Ammon's horn (tissue), 1 donor: ENCODE measurements at places on chromosomes 3 and 15.

GRCh38 chr3:66075281-66075680 lies 36.6 kb upstream of the MAGI1 start:
- DNase-seq = no peak

DNA sequence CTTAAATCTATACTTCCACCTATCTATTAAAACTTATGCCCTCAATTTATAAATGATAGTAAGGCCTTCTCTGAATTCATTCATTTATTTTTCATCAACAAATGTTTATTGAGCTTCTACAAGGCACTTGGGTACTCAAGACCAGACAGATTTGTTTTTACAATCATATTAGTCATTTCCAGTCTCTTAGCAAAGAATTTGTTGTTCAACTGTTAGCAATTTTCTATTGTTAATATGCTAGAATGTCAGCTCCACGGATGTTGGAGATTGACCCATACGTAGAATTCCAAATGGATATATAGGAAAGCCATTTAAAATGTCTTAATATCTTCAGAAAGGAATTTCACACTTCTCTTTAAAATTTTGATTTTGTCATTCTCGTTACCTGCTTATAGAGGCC lies 36.7 kb downstream of the ZBTB38 start:
- DNase-seq = no peak

DNA sequence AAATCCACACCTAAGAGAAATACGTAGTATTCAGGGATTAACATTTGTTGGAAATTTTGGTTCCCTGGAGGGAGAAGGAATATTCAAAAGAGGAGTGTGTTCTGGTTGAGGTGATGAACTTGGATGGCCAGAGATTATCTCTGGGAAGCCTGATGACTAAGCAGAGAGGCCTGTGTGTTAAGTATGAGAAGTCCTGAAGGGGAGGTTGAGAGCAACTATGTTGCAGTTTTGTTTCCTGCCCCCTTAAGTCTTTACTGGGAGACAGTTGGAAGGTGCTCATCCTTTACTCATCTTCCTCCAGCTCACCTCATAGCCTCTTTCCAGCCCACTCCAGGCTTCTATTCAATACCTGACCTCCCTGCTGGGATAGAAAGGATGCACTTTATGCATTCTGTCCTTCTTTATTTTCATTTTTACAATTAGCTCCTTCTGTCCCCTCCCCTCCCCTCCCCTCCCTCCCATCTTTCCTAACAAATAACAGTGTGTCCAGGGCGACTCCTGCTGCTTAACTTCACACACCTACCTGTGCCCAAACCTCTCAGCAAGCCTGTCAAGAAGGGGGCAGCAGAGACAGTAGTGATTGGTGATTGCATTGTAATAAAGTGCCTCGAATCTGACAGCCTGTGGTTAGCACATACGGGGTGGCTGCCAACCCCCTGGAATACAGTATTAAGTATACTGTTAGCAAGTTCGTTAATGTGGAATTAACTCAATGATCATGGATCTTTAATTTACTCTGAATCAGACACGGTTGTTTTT lies 11.9 kb downstream of the RAP2B start:
- DNase-seq = no peak

GRCh38 chr3:52084954-52085680 lies 28.7 kb upstream of the DUSP7 start:
- no peak for DNase-seq

DNA sequence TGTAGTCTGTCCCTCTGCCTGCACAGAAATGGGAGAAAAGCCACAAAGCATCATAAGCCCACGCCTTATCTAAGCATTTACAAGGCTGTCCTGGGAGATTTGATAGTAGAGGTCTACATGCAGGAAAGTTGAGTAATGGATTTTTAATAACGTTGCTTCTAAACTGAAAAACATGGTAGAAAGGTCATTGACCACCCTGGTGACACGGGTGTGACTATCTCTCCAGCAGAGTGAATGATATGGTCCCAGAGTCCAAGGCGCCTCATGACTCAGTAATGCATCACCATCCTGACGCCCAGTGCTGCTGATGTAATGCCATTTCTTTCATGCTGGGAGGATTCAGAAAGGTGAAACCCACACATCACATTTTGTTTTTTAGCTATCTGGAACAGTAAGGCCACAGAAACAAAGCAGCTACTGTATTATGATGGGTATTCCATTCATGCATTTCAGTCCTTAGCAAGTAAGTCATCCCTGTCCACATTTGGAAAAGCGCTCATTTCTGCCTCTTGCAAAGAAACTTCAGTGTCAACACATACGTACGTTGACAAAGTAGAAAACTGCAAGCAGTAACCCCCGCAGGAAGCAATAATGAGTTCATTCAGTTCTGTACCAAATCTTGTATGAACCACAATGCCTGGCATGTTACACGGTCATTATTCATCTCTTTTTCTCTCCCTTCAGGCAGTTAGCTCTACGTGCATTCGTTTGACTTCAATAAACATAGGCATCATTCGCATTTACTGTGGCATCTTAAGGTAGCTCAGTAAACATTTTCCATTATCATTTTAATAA lies 483.5 kb downstream of the GABRG3 start:
- DNase-seq = no peak

GRCh38 chr3:143812481-143812880 lies 35.8 kb downstream of the SLC9A9 start:
- no peak for DNase-seq

DNA sequence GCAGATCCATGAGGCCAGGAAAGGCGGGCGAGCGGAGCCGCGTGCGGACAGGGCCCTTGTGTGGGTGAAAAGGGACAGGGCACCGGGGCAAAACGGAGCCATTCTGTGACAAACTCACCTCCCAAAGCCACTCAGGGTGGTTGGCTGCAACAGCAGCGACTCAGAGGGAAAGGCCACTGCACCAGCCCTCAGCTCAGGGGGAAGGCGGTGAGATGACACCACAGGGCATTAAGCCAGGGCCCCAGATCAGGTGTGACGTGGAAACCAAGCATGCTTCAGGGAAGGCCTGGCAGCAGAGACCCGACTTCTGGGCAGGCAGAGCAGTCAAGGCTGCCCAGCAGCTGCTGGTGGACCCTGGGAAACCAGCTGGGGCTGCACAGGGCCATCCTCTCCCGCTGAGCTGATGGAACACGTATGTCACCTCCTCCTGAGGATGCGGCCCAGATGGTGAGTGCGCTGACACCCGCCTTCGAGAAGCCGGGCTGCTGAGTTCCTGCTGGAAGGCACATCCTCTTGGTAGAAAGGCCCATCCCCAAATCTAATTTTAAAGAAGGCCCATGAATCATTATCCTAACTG lies 82.3 kb downstream of the CHSY1 start:
- no peak for DNase-seq

DNA sequence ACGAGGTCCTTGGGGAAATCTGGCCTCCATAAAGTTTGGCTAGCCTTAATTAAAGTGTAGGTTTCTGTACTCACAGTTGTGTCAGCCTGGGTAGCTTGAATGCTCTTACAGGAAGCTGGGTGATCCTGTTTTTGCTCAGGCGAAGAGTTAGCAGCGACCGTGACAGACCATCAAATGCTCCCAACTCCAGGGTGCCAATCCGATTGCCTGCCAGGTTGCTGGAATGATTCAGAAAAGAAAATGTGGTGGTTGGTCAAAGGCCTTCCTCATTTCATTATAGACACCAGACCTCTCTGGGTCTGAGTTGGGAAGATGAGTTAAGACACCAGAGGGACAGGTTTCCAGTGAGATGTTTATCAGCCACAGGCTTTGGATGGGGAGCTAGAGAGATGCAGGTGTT lies 86.0 kb downstream of the LRIG1 start:
- DNase-seq = no peak

- peak; percentile 99 for DNase-seq
Observed at GRCh38 chr15:75453703-75454470, 2.4 kb upstream of the SIN3A start.

GRCh38 chr15:90058308-90058707 lies 44.0 kb downstream of the IDH2 start:
- DNase-seq = no peak

GRCh38 chr15:57540211-57540610 lies 51.5 kb upstream of the MYZAP start:
- no peak for DNase-seq

GRCh38 chr15:34364041-34364440 lies 3.0 kb downstream of the LPCAT4 start:
- DNase-seq = no peak

DNA sequence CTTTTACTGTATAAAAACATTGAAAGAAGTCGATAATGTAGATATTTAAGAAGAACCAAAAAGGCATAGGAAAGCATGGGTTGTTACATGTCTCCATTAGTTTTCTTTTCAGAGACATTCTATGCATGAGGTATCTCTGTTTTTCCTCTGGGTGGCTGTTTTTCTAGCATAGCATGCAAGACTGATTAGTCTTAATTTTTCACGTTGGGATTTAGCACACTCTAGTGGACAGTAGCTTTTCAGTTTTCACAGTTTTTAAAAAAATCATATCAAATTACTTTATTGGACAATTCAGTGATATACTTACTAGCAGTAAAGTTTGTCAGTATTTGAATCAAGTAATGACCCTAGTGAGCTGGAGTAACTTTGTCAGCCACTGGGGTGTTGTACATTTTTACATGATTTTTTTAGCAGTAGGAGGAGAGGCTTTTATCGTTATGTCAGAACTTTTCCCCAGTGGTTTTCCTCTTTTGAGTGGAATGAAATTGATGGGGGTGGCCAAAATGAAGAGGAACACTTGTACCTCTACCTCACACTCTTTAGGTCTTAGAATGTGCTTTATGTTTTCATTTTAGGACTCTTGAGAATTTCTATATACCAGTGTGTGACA lies 57.2 kb downstream of the SEC22A start:
- peak; percentile 44 for DNase-seq

DNA sequence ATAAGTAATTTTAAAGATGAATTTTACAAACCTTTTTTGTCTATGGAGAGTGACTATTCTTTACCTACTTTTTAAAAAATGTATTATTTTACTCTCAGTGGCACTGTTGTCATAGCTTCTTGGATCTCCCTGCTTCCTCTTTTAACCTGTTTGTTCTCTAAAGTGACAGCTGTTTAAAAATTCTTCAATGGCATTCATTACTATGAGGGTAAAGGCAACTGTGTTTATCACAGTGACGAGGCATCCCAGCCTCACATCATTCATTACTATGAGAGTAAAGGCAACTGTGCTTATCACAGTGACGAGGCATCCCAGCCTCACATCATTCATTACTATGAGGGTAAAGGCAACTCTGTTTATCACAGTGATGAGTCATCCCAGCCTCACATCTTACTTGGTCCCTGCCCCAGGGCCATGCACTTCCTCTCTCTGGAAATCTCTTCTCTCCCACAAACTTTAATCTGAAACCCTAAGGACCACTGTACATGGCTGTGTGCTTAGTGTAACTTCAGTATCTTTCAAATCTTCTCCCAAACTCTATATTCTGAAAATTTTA lies 101.7 kb upstream of the ZNF717 start:
- no peak for DNase-seq

- peak; percentile 54 for DNase-seq
Observed at GRCh38 chr3:16374047-16374934, 109.3 kb downstream of the OXNAD1 start.

DNA sequence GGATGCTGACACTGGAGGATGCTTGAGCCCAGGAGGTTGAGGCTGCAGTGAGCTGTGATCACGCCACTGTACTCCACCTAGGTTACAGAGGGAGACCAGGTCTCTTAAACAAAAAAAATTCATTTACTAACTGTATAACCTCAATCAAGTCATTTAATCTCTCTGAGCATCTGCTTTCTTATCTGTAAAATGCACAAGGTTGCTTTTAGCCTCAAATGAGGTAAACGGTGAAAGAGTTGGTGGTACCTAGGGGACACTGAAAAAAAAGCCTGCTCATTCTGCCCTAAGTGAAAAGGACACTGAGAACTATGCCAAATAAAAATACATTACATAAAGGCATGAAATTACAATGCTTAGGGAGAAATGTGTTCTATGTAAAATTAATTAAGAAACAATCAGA lies 3.4 kb downstream of the PP2D1 start:
- DNase-seq = no peak

GRCh38 chr15:27201425-27201824 lies 230.4 kb downstream of the GABRG3 start:
- no peak for DNase-seq

GRCh38 chr3:111676211-111677006 lies 81.3 kb upstream of the ZBED2 start:
- DNase-seq = no peak

DNA sequence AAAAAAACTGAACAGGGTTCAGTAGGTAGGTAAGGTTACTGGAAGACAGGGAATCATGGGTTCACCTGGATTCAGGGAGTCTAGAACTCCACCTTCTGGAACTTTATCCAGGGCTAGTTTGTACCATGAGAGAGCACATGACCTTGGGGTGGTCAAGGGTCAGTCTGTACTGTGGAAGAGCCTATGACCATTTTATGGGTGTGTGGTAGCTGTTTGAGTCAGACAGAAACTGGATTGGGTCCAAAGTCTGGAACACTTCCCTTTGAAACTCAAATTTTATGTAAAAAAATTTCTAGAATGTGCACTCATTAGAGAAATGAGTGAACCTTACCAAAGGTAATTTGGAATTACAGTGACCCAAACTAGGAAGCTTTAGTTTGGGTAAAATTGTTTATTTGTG lies 486.0 kb upstream of the AGTR1 start:
- DNase-seq = no peak

DNA sequence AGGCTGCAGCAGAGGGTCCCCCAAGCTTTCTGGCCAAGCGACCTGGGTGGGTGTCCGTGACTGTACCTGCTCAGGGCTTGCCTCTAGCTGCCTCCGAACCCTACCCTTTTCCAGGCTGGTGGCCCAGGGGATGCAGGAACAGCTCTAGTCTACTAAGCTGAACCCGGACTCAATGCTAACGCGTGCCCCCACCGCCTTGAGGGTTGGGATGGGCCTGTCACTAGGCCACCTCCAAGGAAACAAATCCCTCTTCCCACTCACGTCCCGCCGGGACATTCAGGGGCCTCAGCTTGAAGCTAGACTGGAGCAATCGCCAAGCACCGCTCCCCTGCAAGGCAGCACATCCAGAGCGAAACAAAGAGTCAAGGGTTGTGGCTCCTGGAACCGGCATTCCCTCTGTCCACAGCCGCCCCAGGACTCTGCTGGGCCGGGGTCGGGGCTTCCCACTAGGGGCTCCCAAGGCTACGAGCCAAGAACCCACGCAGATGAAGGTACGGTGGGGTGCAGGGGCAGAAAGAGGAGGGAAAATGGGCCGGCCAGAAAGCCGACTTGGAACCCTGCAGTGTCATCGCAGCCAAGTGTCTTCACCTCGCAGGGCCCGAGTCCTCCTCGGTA lies 2.9 kb downstream of the FBXL22 start:
- DNase-seq = peak; percentile 49

GRCh38 chr3:27963519-27963918 lies 241.4 kb upstream of the EOMES start:
- DNase-seq = no peak

- no peak for DNase-seq
Observed at GRCh38 chr3:30940740-30941139, 46.3 kb upstream of the GADL1 start.
